Suppressor macrophage (primary cell): ENCODE measurements at places on chromosomes 1 and 21.

DNA sequence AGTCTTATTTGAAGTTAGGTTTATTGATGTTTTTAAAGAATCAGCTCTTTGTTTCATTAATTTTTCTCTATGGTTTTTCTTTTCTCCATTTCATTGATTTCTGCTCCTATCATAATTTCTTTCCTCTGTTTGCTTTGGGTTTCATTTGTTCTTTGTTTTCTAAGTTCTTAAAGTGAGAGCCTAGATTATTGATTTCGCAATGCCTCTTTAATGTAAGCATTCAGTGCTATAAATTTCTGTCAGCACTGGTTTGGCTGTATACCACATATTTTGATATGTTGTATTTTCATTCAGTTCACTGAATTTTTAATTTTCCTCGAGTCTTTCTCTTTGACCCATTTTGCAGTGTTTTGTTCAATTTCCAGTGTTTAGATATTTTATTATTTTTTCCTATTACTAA is 68.7 kb downstream of the DNAH14 start:
- no peak for DNase-seq

DNA sequence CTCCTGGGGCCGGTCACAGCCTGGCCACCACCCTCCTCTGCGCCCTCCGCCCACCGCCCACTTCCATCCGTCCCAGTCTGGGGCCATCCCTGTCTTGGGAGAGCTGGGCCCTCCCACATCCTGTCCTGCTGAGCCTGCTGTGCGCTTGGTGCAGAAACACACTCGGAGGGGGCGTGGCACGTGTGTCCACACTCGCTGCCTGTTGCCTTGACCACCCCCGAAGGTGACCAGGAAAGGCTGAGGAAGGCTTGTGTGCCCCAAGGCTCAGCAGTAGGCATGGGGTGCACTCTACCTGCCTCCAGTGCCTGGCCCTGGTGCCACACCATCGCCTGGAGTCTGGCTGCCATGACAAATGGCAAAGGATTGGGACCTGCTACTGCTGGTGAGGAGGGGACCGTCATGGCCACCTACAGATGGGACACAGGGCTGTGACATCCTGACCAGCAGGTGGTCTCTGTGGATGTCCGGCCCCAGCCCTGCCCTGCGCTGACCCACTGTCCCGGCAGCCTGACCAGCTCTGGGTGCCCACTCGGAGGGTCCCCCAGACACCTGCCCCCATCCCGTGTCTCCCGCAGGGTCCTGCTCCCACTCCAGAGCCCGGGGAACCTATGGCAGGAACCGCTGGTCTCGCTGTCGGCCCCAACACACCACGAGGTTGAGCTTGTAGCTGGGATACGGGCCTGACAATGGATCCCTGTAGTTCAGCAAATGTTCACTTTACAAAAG is 23.2 kb upstream of the PTTG1IP start:
- no peak for DNase-seq

DNA sequence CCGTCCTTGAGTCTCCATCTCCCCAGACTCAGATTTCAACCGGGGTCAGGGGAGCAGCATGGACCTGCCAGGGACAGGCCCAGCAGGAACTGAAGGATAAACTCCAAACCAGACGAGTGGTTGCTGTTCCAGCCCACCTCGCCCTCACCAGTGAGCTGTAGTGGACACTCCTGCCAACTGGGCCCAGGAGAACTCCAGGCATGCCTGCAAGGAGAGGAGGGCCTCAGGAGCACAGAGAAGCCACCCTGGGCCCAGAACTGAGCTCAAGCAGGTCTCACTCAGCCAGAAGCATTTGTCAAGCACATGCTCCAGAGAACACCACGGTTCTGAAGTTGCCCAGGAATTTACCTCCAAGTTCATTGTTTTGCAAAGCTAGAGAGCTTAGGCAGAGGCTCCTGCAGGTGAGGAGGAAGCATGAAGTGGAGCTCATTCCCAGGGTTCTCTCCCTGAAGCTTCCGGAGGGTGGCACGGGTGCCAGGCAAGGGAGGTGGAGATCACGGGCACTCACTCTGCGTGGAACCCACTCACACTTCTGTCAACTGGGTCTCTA is 61.0 kb downstream of the MATN1 start:
- DNase-seq, result no peak

GRCh38 chr1:31567956-31568570 is 8.3 kb upstream of the TINAGL1 start:
- DNase-seq, result no peak

- peak; percentile 61 for DNase-seq
Measured at GRCh38 chr1:109659997-109660690, 4.2 kb downstream of the GSTM4 start.

DNA sequence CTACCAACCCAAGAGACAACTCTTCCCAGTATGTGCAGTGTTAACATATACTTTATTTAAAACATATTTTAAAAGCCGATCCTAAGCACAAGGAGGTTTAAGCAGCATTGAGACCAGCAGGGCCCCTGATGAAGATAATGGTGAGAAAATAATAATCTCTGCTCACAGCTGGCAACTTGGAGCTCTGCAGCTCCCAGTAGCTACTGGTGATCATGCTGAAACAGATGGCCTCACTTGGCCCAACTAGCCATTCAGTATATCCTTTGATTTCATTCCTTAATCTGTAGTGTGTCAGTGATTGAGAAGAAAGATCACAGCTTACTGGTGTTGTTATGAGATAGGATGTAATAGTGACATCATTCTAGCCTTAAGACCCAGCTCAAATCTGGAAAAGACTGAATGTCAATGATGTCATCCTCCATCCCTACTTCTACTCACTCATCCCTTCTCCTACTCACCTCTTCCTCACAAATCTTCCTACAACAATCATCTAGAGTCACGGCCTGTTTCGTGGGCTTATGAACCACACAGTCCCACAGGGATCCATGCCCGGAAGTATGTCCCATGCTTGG is 817.9 kb downstream of the PLA2G4A start:
- DNase-seq, result no peak

GRCh38 chr1:41323243-41323642 is 38.0 kb upstream of the FOXO6 start:
- DNase-seq, result no peak

GRCh38 chr21:31425138-31425537 is 81.1 kb upstream of the TIAM1 start:
- no peak for DNase-seq

DNA sequence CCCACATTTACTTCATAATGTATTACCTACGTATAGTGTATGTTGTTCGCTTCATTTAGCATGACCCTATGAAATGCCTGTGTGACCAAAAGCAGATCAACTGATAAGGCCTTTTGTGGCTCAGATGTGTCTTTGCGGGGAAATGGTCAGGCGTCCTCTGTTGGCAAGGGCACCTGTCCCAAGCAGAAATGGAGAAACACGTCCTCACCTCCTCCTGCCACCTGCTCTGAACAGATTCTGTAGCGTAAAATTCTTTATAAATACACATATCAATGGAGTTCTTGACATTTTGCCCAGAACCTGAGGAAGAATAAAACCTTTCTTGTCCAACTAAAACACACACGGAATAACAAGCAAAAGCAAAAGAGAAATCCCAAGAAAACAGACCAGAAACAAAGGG is 417.9 kb downstream of the KIF26B start:
- DNase-seq, result no peak

GRCh38 chr21:28776251-28776650 is 216.4 kb downstream of the LTN1 start:
- peak; percentile 45 for DNase-seq

DNA sequence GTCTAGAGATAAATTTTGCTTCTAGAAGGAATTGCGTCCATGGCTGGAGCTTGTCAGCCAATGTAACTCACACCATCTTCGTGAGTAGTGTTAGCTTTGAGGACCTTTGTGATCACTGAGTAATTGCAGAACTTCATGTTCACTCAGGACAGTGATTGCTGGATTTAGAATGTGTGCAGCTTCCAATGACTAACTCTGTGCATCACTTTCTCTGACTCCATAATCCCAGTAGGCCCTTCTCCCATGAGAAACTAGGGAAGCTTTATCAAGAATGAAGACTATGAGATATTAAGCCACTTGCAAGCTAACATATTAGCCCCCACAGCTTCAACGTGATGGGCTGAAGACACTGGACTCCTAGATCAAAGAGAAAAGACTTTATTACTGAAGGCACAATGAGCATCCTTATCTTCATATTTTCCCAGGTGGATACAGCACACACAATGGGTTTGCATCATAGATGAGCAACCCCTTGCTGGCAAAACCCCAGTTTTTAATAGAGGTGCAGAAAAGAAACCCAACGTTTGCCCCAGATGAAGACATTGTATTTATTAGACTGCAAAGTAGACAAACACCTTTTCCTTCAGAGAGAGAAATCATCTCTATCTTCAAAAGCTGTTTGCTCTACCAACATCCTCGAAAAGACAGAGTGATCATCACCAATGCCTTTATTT is 561.0 kb downstream of the LTN1 start:
- no peak for DNase-seq

DNA sequence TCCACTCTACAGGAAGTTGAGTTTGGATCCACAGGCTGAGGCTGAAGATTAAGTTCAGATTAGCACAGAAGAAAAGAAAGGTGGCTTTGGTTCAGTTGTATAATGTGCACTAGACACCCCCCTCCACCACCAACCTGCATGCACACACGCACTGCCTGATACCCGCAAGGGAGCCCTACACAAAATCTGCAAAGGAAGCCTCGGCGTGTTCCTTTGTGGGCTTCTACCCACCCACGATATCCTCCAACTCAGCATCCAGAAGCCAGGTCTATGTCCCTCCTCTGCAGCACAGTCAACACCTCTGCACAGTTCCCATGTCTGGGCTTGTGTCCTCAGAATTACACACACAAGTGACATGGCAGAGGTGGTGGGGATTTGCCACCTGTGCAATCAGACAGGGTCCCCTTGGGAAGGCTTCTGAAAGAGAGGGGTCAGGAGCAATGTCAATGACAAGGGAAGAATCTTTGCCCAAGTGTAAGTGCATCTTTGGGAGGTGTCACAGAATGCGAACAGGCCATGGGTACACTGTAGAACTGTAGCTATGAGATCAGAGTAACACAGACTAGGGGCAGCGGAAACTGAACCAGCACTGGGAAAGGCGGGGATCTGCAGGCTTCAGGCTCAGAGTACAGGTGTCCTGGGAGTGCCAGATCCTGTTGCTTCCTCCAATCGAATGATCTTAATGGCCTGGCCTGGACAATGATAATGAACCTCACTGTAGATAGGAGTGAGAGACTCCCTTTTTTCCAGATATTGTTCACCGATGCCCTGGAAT is 148.6 kb upstream of the ETV3 start:
- no peak for DNase-seq

DNA sequence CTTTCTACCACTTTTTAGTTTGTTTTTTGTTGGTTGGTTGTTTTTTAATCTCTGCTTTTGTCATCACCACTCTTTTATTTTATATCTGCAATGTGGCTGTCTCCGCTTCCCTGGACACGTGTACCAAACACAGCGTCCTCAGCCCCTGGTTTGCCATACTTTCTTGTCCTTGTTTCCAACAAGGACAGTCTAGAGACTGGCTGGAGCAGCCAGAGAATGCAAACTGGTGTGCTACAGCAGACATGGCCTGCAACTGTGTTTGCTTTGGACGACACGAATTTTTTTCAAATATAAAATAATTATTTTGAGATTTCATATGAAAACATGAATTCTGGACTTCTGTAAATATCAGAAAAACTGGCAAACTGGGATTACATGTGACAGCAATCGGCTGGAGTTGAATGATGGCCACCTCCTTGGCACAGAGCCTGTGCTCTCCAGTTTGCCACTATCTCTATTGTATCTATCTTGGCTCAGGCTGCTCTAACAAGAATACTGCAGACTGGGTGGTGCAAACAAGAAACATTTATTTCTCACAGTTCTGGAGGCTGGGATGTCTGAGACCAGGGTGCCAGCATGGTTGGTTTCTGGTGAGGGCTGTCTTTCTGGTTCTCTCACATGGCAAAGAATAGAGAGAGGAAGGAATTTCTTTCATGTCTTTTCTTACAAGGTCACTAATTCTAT is 34.6 kb upstream of the POU2F1 start:
- no peak for DNase-seq

GRCh38 chr1:18107369-18108298 is at the start of gene IGSF21:
Gene IGSF21 (plus strand): TSS chr1:18107798. CDS start chr1:18108129, 331 bp downstream.
- DNase-seq, result no peak

- DNase-seq, result no peak
Measured at GRCh38 chr21:36306872-36307534, 13.0 kb upstream of the MORC3 start.

DNA sequence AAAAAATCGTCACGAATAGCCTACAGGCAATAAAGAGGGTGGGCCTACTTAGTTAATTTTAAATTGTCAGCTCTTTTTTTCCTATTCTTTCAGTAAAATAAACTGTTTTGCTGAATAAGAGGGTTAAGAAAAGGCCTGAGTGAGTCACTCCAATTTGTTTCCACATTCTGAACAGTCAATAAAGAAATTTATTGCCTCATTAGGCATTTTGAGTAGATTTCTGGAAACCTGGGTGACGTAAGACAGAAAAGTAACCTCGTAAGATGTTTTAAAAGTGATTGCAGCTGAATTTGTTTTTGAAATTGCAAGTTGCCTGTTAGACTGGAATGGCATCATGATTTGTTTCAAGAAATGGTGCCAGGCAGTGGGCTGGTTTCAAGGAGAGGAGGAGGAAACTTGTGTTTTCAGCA is 439.3 kb downstream of the USP25 start:
- DNase-seq, result peak; percentile 38

DNA sequence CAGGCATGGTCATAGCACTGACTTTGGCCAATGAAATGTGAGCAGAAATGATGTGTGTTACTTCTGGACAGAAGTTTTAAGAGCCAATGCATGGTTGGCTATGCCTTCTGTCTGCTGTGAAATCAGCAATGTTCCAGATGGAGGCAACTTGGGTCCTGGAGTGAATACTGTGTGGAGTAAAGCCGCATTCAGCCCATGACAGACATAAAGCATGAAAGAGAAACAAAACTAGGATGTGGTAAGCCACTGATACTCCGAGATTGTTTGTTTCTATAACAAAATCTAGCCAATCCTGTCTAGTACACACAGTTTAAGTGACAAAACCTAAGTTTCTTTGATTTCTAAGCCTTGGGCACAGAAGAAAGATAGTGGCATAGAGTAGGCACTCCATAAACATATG is 47.1 kb upstream of the ARHGAP29 start:
- DNase-seq, result no peak

GRCh38 chr1:58780411-58780810 is 3.4 kb downstream of the JUN start:
- peak; percentile 12 for DNase-seq

- DNase-seq, result no peak
Measured at GRCh38 chr21:34023691-34024373, 49.5 kb upstream of the MRPS6 start.

- DNase-seq, result no peak
Measured at GRCh38 chr1:158102881-158103674, 77.6 kb upstream of the CD1D start.
